ENCODE measurements at places on chromosomes 12 and 14. TPM values are rescaled to one million over a fixed set of nuclear protein-coding genes. Genes with fewer than 3 reads are reported as not detected.
A peak's percentile ranks its signal among the peaks of the same experiment; 100 is the strongest.

- H3K36me3 ChIP-seq: no peaks in the 10 kb centered on the region
- no peak overlapping the region for H3K4me3 ChIP-seq
- no peaks in the 10 kb centered on the region for H3K27me3 ChIP-seq
- DNase-seq: no peak
- H3K27ac ChIP-seq: no peak overlapping the region
Observed at GRCh38 chr14:91378930-91379578, 38.6 kb downstream of the CCDC88C start.

GRCh38 chr14:68568907-68569897 is 223.7 kb downstream of the ZFP36L1 start:
- H3K27ac ChIP-seq: peak overlapping the region; percentile 45
- H3K27me3 ChIP-seq: no peaks in the 10 kb centered on the region
- H3K4me3 ChIP-seq: no peak overlapping the region
- H3K36me3 ChIP-seq: no peaks in the 10 kb centered on the region

- DNase-seq: no peak
- H3K4me3 ChIP-seq: no peak overlapping the region
- H3K27ac ChIP-seq: no peak overlapping the region
- peaks cover 34% of the 10 kb centered on the region for H3K4me1 ChIP-seq
- H3K27me3 ChIP-seq: peaks cover 100% of the 10 kb centered on the region
- no peaks in the 10 kb centered on the region for H3K36me3 ChIP-seq
Observed at GRCh38 chr12:54018468-54018984, 9.7 kb upstream of the HOXC6 start.

- H3K36me3 ChIP-seq: no peaks in the 10 kb centered on the region
- no peak for DNase-seq
- H3K4me1 ChIP-seq: no peaks in the 10 kb centered on the region
- no peak overlapping the region for H3K27ac ChIP-seq
- no peaks in the 10 kb centered on the region for H3K27me3 ChIP-seq
Observed at GRCh38 chr12:110314308-110314707, 33.3 kb downstream of the ATP2A2 start.

DNA sequence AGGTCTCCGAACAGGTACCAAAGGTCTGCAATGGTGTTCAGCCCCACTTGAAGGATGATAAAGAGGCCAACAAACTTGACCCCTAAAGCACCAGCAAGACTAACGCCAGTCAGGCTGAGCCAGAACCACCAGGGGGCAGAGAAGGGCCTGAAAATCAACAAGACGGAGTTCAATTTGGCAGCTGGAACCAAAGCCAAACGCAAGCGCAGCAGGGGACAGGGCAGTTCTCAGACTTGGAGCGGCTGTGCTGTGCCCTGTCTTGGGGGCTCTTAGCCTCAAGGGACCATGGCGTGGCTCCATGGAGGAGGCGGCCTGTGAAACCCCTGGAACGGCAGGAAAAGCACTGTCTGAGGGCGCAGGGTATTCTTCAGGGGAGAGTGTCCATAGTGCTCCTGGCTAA is 19.6 kb downstream of the POMT2 start:
- no peak overlapping the region for H3K27ac ChIP-seq
- H3K4me3 ChIP-seq: no peak overlapping the region
- no peaks in the 10 kb centered on the region for H3K27me3 ChIP-seq
- H3K4me1 ChIP-seq: no peaks in the 10 kb centered on the region
- peaks cover 15% of the 10 kb centered on the region for H3K36me3 ChIP-seq

GRCh38 chr14:23896609-23897153 is 56.9 kb upstream of the DHRS4 start:
- H3K27me3 ChIP-seq: no peaks in the 10 kb centered on the region
- no peak overlapping the region for H3K27ac ChIP-seq
- H3K36me3 ChIP-seq: no peaks in the 10 kb centered on the region
- DNase-seq: no peak

DNA sequence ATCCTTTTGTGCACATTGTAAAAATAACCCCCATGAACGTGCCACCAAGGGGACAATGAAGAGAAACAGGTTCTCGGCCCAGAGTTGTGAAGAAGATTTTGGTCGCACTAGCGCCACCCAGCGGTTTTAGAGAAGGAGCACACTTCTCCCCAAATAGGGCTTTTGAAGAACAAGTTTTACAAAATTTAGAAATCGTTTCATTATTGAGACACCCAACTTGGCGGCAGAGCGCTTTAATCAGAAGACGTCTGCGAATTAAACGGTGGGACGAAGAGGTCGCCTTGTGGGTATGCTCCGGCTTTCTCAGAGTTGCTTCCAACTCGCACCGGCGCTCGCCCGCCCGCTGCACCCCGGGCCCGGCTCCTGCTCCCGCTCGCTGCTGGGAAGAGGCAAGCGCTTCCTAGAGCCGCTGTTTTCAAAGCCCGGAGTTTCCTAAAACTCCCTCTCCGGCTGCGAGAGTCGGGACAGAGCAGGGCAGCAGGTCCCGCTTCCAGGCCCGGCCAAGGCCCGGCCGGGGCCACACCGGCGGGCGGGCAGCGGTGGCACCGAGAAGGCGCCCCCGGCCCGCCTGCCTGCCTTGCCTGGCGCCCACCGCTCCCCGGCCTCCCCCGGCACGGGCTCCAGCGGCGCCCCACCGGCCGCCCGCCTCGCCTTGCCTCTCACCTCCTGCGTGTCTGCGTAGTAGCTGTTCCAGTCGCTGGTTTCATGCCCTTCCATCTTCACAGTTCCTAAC is 645 bp downstream of the FOXA1 start:
- no peaks in the 10 kb centered on the region for H3K4me1 ChIP-seq
- H3K36me3 ChIP-seq: no peaks in the 10 kb centered on the region
- H3K27ac ChIP-seq: no peak overlapping the region
- peaks cover 97% of the 10 kb centered on the region for H3K27me3 ChIP-seq
- DNase-seq: no peak

GRCh38 chr14:77439861-77440260 is 16.5 kb upstream of the NOXRED1 start:
- no peak for DNase-seq
- no peaks in the 10 kb centered on the region for H3K27me3 ChIP-seq
- H3K4me3 ChIP-seq: no peak overlapping the region

GRCh38 chr12:116040402-116040801 is 237.1 kb downstream of the MED13L start:
- no peaks in the 10 kb centered on the region for H3K4me1 ChIP-seq
- H3K4me3 ChIP-seq: no peak overlapping the region
- H3K36me3 ChIP-seq: no peaks in the 10 kb centered on the region
- no peak overlapping the region for H3K27ac ChIP-seq
- no peaks in the 10 kb centered on the region for H3K27me3 ChIP-seq

DNA sequence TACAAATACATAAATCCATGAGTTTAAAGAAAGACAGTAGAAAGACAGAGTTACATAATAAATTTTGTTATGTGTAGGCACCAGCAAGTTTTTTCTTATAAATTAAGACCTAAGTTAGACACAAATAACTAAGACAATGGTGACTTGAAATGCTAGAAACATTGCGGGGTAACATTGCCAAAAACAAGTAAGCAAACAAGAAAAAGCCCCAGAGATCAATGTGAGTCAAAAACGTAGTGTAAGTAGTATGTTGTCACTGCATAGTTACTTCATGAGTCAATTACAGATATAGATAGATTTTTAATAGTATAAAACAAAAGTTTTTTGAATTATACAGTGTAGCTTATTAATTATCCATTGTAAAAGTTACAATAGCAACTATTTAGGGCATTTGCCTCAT is 83.4 kb downstream of the CNTN1 start:
- no peak overlapping the region for H3K4me3 ChIP-seq
- no peak overlapping the region for H3K27ac ChIP-seq
- DNase-seq: no peak
- H3K36me3 ChIP-seq: no peaks in the 10 kb centered on the region
- no peaks in the 10 kb centered on the region for H3K4me1 ChIP-seq
- no peaks in the 10 kb centered on the region for H3K27me3 ChIP-seq

Gene TAC3
- not detected for polyA plus RNA-seq

Gene GPR65
- 3.2 TPM for polyA plus RNA-seq

Gene ASB2
- 10.0 TPM for polyA plus RNA-seq
